ENCODE measurements at places on chromosomes 7 and 10. TPM values are rescaled to one million over a fixed set of nuclear protein-coding genes. Genes with fewer than 3 reads are reported as not detected.

DNA sequence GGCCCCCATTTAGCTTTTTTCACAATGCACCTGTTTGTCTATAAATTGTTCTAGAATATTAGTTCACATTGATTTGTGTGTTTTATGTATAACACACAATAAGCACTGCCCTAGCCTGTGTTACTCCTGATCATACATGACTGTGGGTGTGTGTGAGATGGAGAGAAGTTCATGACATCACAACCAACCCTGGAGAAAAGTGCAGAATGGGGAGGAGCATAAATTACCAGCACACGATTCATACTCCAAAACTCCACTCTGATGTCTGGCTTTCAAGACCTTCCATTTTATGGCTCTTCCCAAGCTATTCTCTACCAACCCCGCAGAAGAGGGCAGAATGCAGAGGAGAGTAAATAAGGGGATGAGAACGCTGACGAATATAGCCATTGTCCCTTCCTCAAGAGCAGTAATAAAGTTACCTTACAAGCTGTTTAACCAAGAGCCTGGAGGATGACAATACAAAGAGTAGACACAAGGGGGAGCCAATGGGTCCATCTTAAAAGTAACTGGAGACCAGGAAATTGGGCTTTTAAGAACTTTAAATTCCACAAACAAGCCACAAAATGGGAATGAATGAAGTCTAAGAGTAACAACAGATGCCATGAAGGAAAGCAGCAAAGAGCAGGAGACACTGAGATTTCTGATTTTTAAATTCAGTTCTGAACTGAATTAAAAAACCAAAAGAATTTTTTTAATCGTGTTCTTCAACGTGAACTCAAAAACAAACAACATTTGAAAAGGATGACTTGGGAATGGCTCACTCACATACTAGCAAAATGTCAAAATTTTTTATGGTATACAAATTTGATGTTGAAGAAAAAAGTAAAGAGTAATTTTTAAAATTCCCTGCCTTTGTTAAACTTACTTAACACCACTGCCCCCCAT lies 159.6 kb downstream of the PARD3 start:
- no peak for DNase-seq

- no peak for DNase-seq
Measured at GRCh38 chr7:80720146-80720545, 81.7 kb downstream of the CD36 start.

DNA sequence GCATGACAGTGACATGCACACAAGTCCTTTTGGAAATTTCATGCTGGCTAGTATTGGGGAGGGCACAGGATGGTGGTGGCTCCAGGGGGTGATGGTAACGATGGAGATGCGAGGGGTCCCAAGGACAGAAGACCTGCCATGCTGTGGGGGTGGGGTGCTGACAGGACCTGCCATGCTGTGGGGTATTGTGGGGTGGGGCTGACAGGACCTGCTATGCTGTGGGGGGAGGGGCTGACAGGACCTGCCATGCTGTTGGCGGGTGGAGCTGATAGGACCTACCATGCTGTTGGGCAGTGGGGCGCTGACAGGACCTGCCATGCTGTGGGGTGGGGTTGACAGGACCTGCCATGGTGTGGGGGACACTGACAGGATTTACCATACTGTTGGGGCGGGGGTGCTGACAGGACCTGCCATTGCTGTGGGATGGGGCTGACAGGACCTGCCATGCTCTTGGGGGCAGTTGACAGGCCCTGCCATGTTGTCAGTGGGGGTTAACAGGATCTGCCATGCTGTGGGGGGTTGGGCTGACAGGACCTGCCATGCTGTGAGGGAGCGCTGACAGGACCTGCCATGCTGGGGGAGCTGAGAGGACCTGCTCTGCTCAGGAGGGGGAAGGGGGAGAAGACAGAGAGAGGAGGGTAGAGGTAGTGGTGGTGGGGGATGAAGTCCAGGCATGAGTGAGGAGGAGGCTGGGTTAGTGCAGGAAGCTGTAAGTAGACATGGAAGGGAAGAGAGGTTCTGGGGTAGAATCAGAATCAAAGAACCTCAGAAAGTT lies 36.2 kb upstream of the RET start:
- no peak for DNase-seq

- DNase-seq = no peak
Measured at GRCh38 chr10:61098966-61099365, 155.0 kb upstream of the RHOBTB1 start.

GRCh38 chr10:122170802-122171201 lies 100.3 kb upstream of the BTBD16 start:
- no peak for DNase-seq

GRCh38 chr7:32500922-32501341 lies 5.6 kb downstream of the AVL9 start:
- DNase-seq = no peak

DNA sequence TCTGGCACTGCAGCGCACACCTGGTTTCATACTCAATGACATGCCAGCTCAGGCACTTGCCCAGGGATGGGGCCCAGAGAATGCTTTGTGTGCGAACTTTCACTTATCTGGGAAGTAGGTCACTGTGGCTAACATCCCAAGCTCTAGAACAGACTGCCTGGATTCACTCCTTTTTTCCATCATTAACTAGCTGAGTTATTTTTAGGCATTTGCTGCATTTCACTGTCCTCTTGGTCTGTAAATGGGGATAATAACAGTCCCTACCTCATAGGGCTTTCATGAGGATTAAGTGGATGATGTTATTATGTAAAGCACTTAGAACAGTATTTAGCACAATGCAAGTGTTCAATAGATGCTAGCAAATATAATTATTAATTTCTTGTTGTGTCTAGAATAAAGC lies 98.7 kb upstream of the DOCK1 start:
- DNase-seq = no peak

DNA sequence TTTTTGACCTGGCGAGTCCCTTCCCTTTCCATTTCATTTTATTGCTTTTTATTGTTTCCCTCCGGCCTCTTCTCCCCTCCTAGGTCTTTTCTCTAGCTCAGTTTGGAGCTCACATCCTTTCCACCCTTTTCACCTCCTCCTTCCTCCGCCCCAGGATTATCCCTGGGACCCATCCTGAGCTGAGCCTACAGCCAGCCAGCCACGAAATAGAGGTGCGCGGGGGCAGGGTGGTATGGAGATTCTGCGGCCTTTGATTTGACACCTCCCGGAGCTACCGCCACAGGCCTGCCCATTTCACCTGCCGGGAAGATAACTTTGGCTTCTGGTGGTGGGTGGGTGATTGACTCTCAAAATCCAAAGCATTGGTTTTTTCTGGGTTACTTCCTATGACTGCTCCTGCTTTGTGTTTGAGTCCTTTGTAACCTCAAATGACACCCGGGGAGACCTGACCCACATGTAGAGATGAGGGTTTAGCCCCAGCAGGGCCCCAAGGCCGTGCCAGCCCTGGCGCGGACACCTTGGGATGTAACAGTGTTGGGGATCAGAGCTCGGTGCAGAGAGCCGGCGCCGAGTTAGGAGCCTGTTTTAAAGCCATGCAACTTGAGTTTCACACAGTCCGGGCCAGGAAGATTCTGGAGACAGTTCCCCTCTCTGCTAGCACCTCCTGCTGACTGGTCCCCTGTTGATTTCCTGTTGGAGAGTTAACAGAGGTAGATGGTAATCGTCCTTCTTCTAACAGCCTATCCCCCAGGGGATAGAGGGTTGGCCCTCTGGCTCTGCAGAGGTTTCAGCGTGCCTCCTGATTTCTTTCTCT lies 1.5 kb downstream of the DUSP5 start:
- DNase-seq = no peak

DNA sequence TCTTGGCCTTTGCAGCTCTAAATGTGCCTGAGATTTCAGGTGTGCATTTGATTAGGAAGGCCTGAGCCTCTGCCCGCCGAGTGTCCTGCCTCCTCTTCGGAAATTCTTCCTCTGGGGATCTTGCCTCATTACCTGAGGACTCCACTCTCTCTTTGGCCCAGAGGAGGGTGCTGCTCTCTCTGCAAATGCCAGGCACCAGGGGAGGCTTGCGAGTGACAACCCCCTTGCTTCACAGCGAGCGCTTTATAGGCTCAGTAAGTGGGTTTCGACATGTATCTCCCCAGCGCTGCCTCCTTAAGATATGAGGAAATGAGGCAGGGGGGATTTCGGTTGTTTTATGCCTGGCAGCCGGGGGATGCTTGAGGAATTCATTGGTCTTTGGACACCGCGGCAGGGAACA lies 423.9 kb downstream of the GLRX3 start:
- DNase-seq = no peak

GRCh38 chr7:96408881-96409280 lies 87.0 kb upstream of the SLC25A13 start:
- DNase-seq = no peak

GRCh38 chr10:109744020-109744419 lies 179.3 kb downstream of the XPNPEP1 start:
- DNase-seq = no peak

DNA sequence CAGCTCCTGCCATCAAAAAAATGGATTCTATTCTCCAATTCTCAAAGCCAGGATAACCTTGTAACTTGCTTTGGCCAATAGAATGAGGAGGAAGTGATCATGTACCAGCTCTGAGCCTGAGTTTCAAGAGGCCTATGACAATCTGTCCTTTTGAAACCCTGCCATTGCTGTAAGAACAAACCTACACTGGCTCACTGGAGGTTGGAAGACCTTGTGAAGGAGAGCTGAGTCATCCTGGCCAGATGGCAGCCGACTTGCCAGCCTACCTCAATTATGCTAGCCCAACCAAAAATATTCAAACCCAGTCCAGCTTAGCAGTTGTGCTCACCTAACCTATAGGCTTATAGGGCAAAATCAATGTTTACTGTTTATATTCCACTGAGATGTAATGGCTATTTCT lies 93.0 kb downstream of the HGF start:
- no peak for DNase-seq

DNA sequence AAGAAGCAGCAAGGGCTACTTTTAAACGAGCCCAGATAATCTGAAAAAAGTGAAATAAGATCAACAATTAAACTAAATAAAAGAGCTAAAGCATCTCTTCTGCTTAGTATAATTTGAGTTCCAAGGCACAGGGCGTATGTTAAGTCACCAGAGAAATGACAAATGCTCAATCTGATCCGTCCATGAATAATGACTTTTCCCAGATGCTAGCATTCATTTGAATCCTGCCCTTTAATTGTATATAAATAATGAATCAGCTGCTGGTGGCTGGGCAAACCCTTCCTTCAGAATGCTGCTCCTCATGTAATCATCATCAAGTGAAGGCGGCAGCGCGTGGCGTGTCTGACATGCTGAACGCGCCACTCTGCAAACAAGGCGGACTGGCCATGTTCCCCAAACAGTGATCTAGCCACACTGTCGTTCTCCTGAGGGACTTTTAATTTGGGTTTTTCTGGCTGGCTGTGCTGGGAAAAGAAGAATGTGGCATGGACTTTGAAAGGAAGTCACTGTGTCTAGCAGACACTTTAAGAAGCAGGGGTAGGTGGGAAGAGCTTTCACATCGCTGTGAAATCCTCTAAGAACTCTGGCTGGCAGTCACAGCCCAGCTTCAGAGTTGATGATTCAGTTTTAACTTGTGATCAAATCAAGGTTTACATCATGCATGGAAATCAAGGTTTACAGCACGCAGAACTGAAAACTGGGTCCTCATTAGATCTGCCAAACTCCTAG lies 70.7 kb downstream of the BEND7 start:
- DNase-seq = no peak

DNA sequence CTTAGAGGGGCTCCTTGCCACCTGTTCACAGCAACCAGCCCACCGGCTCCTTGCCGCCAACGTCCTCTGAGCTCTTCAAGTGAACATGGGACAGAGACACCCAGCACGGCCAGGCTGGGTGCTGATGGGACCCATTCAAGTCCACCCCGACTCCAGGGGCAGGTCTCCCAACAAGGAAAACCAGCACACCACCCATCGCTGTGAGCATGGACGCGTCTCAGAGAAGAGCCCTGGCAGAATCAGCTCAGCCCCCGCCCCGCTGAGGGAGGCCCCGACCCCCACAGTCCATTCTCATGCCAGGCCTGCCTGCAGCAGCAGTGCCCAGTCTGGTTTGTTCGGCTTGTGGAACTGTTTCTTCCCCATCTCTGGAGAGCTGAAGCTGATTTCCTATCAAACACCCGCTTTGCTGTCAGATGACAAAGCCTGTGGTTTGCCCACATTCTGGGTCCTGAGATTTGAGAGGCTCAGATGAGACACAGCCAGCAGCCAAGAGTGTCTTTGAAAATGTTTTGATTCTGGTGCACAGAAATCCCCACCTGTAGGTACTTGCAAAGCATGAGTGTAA lies 216.6 kb downstream of the ZMYND11 start:
- peak; percentile 50 for DNase-seq

DNA sequence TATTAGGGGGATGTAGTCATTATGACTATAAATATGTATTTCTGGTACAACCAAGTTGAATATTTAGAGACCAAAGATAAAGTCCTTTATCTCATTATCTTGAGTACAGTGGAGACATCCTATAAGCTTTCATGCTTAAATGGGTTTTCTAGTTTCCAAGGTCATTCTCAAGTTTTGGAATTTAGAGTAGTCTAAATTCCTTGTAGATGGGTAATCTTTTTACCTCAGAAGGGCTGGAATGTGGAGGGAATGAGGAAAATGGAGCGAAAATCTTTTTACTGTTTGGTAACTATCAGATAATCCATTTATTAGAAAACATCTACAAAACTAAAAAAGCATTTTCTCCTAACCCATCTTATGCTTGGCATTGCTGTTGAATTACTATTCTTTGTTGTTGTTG lies 181.3 kb downstream of the RNF133 start:
- no peak for DNase-seq

GRCh38 chr7:43604251-43604650 lies 21.3 kb downstream of the STK17A start:
- DNase-seq = no peak

DNA sequence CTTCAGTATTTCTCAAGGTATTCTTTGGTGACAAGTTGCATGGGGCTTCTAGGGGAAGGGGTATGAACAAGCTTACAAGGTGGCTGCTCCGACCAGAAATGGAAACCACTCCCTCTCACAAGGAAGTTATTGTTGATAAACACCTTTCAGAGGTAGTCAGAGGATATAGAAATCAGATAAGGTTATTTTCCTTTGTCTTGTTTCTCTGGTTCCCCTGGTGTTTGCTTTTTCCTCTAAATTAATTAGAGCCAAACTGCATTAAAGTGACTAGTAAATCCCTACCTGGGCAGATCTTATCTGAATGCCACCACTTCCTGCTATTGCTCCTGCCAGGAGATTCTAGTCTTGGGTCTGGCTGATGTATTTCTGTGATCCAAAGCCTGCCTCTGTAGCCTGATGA lies 725.4 kb downstream of the INHBA start:
- DNase-seq = no peak

GRCh38 chr10:129398711-129399141 lies 68.3 kb upstream of the MGMT start:
- no peak for DNase-seq

MLXIPL gene
- total RNA-seq = 0.05 TPM

MYO3A gene
- total RNA-seq = 3.0 TPM

FAM20C gene
- total RNA-seq = 2.4 TPM

HYAL4 gene
- 0.05 TPM for total RNA-seq

HSPA12A gene
- 1.7 TPM for total RNA-seq

Data from thymus (tissue), 14 donors.